ENCODE measurements at places on chromosomes 11 and 22.

DNA sequence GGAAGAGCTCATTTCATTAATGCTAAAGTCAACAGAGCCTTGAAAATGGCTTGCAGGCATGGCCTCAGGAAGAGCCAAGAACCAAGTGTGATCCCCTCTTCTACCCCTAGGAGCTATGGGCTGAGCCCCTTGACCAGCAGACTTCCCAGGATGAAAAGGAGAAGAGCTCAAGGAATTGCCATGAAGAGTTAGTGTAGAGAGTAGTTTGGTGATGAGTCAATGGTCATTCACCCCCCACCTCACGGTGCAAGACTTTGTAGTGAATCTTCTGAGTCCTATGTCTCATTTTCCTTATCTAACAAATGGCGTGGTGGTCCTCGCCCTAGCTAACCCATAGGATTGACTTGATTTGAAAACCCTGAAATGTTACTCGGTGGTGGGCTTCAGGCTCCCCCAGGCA, 422.4 kb upstream of the CADM1 start:
- no peak for DNase-seq

DNA sequence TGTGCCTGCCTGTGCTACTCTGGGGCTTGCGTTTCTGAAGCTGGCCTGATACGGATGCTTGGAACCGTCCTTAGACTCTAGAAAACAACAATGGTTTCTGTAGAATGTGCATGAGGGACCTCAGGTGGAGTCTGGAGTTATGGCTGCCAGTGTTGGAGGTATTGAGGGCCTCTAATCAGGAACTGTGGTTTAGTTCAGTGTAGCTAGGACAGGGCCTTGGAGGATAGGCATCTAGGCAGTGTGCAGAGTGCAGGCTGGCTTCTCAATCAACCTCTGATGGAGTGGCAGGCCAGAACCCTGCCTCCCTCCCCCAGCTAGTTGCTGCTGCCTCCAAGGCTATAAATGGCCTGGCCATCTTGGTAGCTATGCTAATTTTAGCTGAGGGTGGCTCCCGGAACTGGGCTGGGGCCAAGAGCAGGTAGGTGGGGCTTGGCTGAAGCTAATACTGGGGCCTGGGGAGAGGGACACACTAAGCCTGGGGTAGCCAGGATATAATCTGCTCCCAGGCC, 4.0 kb downstream of the STIM1 start:
- no peak for DNase-seq

- peak; percentile 59 for DNase-seq
Measured at GRCh38 chr22:46107753-46108563, 42.4 kb upstream of the PPARA start.

- peak; percentile 52 for DNase-seq
Measured at GRCh38 chr22:46791201-46791731, 28.8 kb downstream of the TBC1D22A start.

- DNase-seq: peak; percentile 36
Measured at GRCh38 chr11:613369-613968, 2.3 kb downstream of the IRF7 start.

GRCh38 chr11:1460986-1461825, 25.4 kb downstream of the MOB2 start:
- DNase-seq: no peak

GRCh38 chr11:41116970-41117369, 342.5 kb downstream of the LRRC4C start:
- no peak for DNase-seq

- no peak for DNase-seq
Measured at GRCh38 chr11:44825058-44825785, 98.5 kb downstream of the TSPAN18 start.

DNA sequence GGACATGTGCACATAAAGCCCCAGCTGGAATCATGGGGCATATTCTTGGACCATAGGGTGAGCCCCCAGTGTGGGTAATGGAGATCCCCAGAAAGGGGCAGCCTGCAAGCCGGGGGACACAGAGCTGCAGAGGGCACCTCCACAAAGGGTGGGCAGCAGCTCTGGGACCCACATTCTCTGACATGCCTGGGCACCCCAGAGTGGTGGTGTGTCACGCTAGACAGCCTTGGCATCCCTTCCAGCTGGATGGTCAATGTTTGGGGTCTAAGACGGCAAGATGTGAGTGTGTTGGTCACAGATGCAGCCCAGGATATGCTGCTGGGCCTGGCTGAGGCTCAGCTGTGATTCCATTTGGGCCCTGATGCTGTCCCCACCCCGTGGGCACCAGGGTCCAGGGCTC, 9.7 kb downstream of the ADORA2A start:
- DNase-seq: no peak

- no peak for DNase-seq
Measured at GRCh38 chr11:69158301-69159149, 2.8 kb downstream of the SMIM38 start.

DNA sequence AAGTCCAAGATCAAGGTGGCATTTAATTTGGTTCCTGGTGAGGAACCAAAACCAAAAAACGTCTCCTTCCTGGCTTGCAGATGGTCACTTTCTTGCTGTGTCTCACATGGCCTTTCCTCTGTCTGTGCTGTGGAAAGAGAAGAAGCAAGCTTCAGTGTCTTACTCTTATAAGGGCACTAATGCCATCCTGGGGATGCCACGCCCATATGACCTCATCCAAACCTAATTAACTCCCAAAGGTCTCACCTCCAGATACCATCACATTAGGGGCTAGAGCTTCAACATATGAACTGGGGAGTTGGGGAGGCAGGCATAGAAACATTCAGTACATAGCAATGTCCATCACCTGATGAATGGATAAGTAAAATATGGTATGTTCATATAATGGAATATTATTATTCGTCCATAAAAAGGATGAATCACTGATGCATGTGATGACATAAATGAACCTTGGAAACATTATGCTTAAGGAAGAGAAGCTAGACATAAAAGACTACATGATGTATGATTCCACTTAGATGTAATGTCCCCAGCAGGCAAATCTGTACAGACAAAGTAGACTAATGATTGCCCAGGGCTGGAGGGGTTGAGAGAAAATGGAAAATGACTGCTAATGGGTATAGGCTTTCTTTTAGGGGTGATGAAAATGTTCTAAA, 78.6 kb upstream of the B3GNT6 start:
- DNase-seq: no peak

- DNase-seq: peak; percentile 89
Measured at GRCh38 chr11:79173615-79174014, 267.2 kb downstream of the TENM4 start.

GRCh38 chr11:75450826-75451821, 18.1 kb upstream of the KLHL35 start:
- DNase-seq: no peak

- DNase-seq: no peak
Measured at GRCh38 chr11:7300281-7300680, 48.6 kb downstream of the SYT9 start.

DNA sequence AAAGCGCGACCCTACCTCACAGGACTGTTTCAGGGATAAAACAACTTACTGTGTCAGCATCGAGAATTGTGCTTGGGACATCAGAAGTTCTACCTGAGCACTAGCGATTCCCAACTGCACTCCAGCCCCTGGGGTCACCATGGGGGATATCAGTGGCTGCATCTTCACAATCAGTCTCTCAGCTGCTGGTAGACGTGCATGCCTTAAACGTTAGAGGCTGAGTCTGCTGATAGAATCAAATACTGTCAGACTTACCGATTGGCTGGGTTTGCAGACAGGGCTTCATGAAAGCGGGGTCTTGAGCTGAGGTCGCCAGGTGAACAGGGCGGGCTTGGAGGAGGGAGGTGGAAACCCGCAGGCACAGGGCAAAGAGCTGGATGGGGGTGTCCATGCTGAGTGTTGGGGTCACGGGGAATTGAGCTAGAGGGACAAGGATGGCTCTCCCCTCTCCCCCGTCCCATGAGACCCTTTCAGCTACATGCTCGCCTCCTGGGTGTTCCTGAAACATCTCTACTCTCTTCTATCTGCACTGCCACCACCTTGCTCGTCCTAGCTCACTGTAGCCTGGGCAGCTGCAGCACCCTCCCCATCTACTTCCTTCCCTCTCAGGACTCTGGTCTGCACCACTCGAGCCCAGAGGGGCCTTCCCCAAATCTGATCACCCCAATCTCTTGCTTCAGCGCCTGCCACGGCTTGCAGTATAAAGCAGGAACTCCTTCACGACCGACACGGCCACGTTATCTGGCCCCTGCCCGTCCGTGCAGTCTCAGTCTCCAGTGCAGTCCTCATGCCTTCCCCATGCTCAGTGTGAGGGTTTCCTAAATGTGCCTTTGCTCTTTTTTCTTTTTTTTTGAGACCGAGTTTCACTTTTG, 43.5 kb downstream of the ST14 start:
- no peak for DNase-seq

- peak; percentile 29 for DNase-seq
Measured at GRCh38 chr22:17063411-17064106, 21.2 kb upstream of the IL17RA start.
